T-cell (primary cell): ENCODE measurements at places on chromosomes 7 and 10.

DNA sequence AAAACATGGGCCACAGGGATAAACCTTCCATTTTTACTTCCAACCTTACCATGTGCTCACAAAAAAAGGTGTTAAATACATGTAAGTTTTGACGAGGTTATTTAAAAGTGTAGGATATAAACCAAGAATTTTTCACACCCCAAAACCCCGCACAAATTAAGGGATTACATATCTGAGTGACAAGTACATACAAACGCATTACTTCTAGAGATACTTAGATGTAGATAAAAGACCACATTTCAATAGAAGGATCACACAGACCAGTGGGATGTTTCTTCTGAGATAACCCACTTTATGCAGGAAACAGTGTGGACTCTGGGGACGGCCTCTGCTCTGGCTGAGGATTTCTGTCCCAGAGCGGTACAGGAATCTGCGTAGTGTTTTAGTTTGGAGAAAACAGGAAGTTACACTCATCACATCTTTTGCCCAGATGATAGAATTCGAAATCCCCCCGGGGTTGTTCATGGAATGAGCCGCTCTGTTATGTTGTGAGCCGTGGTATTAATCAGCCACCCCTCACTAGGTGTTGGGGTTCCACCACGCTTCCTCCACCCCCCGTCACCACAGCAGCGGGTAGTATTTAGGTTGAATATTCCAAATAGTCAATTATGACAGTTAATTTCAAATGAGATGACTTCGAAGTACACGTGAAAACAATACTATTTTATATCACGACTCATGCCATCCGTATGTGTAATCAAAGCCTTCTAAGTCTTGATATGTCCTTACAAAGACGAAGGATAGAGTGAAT, 1.3 kb upstream of the CUL1 start:
- H3K27ac ChIP-seq = peak overlapping the region; percentile 73
- DNase-seq = peak; percentile 5
- no peak overlapping the region for H3K4me3 ChIP-seq
- H3K27me3 ChIP-seq = no peaks in the 10 kb centered on the region
- H3K36me3 ChIP-seq = no peaks in the 10 kb centered on the region

- no peaks in the 10 kb centered on the region for H3K27me3 ChIP-seq
- DNase-seq = peak; percentile 92
- peaks cover 13% of the 10 kb centered on the region for H3K4me1 ChIP-seq
These were observed at the start of gene VKORC1L1 for GRCh38 chr7:65872776-65873581. TSS of gene VKORC1L1 (plus strand) at chr7:65873074. CDS start at chr7:65873372, 298 bp downstream.

- H3K4me1 ChIP-seq = no peaks in the 10 kb centered on the region
- H3K36me3 ChIP-seq = no peaks in the 10 kb centered on the region
- no peaks in the 10 kb centered on the region for H3K27me3 ChIP-seq
- H3K4me3 ChIP-seq = no peak overlapping the region
- no peak overlapping the region for H3K27ac ChIP-seq
These were observed 132.3 kb upstream of the ANK3 start for GRCh38 chr10:60521974-60522405.

DNA sequence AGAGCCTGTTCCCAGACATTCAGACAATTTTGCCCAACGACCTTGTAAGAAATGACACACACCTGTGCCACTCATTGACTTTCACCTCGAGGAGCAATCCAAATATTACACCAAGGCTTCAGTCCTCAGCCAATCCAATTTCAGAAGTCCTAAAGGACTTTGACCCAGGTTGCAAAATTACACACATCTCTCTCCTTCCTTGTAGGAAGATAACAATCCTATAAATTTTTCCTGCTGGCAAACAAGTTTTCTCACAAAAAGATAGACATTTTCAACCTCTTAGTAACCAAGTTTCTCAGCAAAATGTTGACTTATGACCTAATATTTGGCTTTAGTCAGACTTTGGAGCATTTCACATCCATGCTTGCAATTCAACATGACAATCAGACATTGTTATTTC, 745.0 kb downstream of the GRID1 start:
- no peaks in the 10 kb centered on the region for H3K36me3 ChIP-seq
- H3K27ac ChIP-seq = no peak overlapping the region
- H3K4me1 ChIP-seq = no peaks in the 10 kb centered on the region
- H3K4me3 ChIP-seq = no peak overlapping the region
- H3K27me3 ChIP-seq = peaks cover 5% of the 10 kb centered on the region
- no peak for DNase-seq

DNA sequence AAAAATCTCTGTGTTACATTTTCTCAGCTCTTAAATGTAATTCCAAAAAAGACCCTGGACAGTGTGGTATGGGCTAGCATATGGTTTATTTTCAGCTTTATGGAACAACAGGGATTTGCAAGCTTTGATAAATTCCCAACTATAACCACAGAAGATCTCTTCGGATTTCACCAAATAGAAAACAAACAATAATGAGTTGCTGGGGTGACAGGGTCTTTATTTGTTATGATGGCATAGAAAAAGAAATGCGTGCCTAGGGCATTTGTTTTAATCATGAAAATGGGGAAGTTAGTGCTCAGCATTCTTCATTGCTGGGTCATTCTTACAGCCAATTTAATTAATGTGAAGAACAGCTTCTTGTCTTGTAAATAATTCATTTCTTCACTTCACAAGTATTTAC, 139.0 kb downstream of the LRRN3 start:
- no peaks in the 10 kb centered on the region for H3K36me3 ChIP-seq
- no peak overlapping the region for H3K4me3 ChIP-seq
- DNase-seq = no peak
- H3K27me3 ChIP-seq = no peaks in the 10 kb centered on the region
- H3K4me1 ChIP-seq = no peaks in the 10 kb centered on the region
- H3K27ac ChIP-seq = no peak overlapping the region

DNA sequence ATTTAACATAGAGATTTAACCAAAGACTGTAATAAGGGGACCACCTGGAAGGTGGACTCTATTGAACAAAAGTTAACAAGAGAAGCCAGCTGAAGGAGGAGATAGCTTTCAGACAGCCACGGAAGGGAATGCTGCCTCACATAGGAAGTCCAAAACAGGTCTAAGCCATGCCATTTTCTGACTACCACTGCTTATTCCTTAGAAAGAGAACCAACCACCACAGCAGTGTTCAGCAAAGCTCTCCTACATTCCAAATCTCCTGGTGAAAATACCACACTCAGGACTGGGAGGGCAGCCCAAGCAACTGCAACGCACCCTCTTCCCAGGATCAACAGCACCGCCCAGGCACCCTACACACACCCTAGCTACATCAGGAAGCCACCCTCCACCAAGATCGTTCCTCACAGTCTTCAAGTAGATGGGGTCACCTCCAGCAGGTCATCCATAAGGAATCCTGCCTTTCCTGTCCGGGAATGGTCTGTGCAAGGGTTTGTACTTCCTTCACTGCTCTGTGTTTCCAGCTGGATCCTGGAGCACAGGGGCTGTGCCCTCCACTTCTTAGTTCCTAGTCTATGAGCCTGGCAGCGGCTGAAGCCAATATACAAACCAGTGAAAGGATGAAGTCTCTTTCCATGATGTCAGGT, 2.5 kb downstream of the KIAA1549 start:
- no peaks in the 10 kb centered on the region for H3K27me3 ChIP-seq
- DNase-seq = no peak
- no peak overlapping the region for H3K4me3 ChIP-seq
- no peak overlapping the region for H3K27ac ChIP-seq

DNA sequence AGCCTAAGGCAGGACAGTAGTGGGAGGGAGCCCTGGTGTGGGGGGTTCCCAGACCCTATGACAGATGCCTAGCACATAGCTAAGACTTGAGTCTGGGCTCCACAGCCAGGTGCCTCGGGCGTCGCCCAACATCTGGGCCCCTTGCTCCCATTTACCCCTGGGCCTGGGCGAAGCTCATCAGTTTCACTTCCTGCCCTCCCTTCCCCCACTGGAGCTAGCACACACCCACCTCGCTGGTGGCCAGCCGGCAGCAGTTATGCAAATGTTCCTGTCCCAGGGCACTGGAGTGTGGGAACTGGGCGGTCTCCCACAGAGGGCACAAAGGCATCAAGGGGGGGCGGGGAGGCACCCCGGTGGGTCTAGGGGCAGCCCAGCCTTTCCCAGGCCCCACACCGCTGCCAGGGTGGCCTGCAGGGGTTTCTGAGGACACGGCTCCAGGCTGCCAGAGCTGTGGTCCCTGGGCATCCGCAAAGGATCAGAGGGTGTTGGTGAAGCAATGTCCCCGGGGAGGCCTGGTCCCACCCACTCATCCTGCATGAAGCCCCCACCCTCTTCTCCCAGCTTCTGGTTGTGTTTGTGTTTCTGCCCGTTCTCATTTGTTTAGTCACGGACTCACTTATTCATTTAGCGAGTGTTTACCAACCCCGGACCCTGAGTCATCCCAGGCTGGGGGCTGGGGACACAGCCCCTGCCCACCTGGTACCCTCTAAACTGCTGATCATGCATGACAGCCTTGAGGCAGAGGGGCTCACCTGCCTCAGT, 20.4 kb downstream of the SH2B2 start:
- H3K4me1 ChIP-seq = no peaks in the 10 kb centered on the region
- H3K27ac ChIP-seq = peak overlapping the region; percentile 31
- peak; percentile 39 for DNase-seq
- peak overlapping the region; percentile 35 for H3K4me3 ChIP-seq
- H3K36me3 ChIP-seq = no peaks in the 10 kb centered on the region
- H3K27me3 ChIP-seq = no peaks in the 10 kb centered on the region

DNA sequence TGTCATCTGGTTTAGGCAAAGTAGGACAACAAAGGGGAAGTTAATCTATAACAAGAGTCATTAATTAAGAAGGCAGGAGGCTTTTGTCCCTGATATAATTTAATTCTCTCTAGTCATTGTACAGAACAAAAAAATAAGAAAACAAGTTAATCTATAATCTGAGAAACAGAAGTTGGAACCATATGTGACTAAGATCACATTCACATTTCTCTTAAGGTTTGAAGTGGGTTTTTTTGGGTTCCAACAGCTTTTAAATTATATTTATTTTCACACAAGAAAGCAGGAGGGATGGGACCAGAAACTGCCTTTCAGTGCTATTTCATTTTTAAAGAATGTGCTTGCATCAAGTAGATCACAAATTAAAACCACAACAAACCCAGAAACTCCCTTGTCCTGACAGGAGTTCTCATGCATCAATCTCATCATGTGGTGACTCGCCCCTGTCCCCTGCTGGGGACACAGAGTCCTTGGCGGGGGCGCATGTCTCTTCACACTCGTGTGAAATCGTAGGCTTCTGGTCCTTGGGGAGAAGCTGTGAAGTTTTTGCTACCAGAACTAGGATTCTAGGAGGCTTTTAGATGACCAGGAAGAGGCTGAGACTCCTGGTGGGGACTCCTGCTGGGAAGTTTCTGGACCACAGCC, 10.1 kb upstream of the OPN4 start:
- no peak overlapping the region for H3K4me3 ChIP-seq
- DNase-seq = no peak
- peaks cover 13% of the 10 kb centered on the region for H3K27me3 ChIP-seq
- H3K4me1 ChIP-seq = no peaks in the 10 kb centered on the region
- no peaks in the 10 kb centered on the region for H3K36me3 ChIP-seq

GRCh38 chr10:66586073-66586472, 339.8 kb upstream of the LRRTM3 start:
- no peaks in the 10 kb centered on the region for H3K27me3 ChIP-seq
- H3K27ac ChIP-seq = no peak overlapping the region
- no peaks in the 10 kb centered on the region for H3K4me1 ChIP-seq
- H3K4me3 ChIP-seq = no peak overlapping the region
- no peaks in the 10 kb centered on the region for H3K36me3 ChIP-seq
- DNase-seq = no peak

DNA sequence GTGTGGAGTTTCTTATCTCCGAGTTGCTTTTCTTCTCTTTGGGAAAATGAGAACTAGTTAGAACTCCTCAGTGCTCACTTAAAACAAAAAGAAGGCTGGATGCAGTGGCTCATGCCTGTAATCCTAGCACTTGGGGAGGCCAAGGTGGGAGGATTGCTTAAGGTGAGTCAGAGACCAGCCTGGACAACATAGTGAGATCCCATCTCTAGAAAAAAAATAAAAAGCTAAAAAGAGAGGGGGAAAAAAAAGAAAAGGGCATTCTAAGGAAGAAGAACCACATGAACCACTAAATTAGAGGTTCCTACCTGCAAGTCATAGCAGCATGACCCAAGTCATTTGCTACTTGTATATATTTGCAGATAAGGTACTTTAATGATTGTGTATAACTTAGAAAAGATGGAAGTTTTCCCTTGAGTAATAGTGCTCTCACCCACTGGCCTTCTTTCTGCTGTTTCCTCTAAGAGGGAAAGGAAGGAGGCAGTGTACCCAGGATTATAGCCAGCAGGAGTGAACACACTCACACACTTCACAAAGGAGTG, 87.8 kb downstream of the CCDC71L start:
- no peak for DNase-seq
- no peaks in the 10 kb centered on the region for H3K36me3 ChIP-seq
- no peak overlapping the region for H3K4me3 ChIP-seq
- peaks cover 6% of the 10 kb centered on the region for H3K27me3 ChIP-seq
- H3K4me1 ChIP-seq = no peaks in the 10 kb centered on the region

- H3K4me3 ChIP-seq = no peak overlapping the region
- H3K36me3 ChIP-seq = no peaks in the 10 kb centered on the region
- peaks cover 8% of the 10 kb centered on the region for H3K27me3 ChIP-seq
- no peak for DNase-seq
- no peak overlapping the region for H3K27ac ChIP-seq
These were observed 7.3 kb downstream of the SKIDA1 start for GRCh38 chr10:21518149-21518640.

DNA sequence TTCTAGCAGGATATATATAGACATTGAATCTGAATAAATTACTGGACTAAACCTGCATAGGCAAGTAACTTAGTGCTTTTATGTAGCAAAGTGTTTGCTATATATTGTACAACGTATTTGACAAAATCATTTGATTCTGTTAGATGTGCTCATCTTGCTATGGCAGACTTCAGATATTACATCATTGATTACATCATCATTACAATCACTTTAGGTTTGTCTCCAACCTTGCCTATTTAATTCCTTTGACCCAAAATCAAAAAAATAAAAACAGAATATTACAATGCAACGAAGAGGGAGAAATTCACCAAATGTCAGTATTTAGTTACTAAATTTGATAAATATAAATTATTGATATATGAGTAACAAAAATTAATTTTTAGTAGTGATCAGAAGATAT, 155.7 kb upstream of the STEAP1 start:
- H3K4me3 ChIP-seq = no peak overlapping the region
- H3K27ac ChIP-seq = no peak overlapping the region
- no peak for DNase-seq
- no peaks in the 10 kb centered on the region for H3K4me1 ChIP-seq
- no peaks in the 10 kb centered on the region for H3K27me3 ChIP-seq
